ENCODE measurements at places on chromosomes 16 and 17. TPM values are rescaled to one million over a fixed set of nuclear protein-coding genes. Genes with fewer than 3 reads are reported as not detected.

DNA sequence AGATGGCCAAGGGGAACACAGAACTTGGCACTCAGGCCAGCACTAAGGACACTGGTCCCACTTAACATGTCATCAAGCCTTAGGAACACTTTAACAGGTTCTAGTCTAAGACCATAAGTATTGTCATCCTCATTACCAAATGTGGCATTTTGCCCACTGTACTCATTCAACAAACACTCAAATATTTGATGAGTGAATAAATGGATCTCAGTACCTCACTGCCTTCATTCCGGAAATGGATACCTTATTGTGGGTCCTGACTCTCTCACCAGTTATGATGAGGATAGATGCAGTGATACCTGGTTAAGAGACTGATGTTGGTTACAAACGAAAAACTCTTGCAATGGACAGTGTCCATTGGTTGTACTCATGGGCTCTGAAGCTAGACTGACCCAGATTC is 455.2 kb upstream of the DYNLRB2 start:
- DNase-seq = no peak

GRCh38 chr17:50946891-50947781 is 81.0 kb upstream of the TOB1 start:
- peak; percentile 55 for DNase-seq

DNA sequence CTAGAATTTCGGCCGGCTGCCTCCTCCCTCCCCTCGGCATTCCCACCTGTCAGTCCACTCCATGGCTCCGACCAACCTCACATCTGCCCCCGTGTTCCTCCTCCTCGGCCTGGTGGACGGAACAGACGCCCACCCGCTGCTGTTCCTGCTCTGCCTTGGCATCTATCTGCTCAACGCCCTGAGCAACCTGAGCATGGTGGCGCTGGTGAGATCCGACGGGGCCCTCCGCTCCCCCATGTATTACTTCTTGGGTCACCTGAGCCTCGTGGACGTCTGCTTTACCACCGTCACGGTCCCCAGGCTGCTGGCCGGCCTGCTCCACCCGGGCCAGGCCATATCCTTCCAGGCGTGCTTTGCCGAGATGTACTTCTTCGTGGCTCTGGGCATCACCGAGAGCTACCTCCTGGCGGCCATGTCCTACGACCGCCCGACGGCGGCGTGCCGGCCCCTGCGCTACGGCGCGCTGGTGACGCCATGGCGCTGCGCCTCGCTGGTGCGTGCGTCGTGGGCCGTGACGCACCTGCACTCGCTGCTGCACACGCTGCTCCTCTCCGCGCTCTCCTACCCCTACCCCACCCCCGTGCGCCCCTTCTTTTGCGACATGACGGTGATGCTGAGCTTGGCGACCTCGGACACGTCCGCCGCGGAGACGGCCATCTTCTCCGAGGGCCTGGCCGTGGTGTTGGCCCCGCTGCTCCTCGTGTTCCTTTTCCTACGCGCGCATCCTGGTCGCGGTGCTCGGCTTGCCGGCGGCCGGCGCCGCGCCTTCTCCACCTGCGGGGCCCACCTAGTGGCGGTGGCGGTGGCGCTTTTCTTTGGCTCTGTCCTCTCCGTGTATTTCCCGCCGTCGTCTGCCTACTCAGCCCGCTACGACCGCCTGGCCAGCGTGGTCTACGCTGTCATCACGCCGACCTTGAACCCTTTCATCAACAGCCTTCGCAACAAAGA is at the start of gene OR3A2:
Gene OR3A2 (minus strand): TSS at position 440 of the 948 bp plus-strand sequence.
- no peak for DNase-seq

- DNase-seq = peak; percentile 49
These were observed 119.8 kb downstream of the HIC1 start for GRCh38 chr17:2174468-2175293.

DNA sequence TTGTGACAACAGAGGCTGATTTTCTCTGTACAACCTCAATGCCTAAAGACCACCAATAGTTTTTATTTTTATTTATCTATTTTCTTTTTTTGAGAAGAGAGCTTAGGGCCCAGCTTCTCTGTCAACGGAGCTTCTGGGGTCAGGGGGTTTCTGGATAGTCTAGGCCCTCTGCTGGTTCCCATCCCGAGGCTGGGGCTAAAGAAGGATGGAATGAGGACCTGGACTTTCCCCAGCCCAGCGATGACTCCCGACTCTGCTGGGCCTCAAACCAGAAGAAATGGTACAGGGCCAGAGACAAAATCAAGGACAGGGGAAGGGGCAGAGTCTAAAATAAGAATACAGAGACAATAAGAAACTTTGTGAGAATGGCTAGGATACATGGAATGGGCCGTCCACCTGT is 5.7 kb upstream of the TSPOAP1 start:
- no peak for DNase-seq

- no peak for DNase-seq
These were observed 43.5 kb downstream of the SCPEP1 start for GRCh38 chr17:57021226-57021940.

Gene SHCBP1
- total RNA-seq = 0.63 TPM
